HL-60 (cell line): ENCODE measurements at places on chromosomes 3 and 15.
A peak's percentile ranks its signal among the peaks of the same experiment; 100 is the strongest.

- peak; percentile 12 for DNase-seq
These were observed 61.5 kb upstream of the GRM7 start for GRCh38 chr3:6799264-6799915.

GRCh38 chr15:55247766-55248427, 41.7 kb downstream of the RAB27A start:
- peak; percentile 81 for DNase-seq

GRCh38 chr3:55565521-55565920, 78.4 kb upstream of the WNT5A start:
- no peak for DNase-seq

GRCh38 chr3:15083252-15083651, 15.7 kb downstream of the RBSN start:
- DNase-seq: no peak

- no peak for DNase-seq
These were observed 529.2 kb downstream of the GABRG3 start for GRCh38 chr15:27500206-27500605.

DNA sequence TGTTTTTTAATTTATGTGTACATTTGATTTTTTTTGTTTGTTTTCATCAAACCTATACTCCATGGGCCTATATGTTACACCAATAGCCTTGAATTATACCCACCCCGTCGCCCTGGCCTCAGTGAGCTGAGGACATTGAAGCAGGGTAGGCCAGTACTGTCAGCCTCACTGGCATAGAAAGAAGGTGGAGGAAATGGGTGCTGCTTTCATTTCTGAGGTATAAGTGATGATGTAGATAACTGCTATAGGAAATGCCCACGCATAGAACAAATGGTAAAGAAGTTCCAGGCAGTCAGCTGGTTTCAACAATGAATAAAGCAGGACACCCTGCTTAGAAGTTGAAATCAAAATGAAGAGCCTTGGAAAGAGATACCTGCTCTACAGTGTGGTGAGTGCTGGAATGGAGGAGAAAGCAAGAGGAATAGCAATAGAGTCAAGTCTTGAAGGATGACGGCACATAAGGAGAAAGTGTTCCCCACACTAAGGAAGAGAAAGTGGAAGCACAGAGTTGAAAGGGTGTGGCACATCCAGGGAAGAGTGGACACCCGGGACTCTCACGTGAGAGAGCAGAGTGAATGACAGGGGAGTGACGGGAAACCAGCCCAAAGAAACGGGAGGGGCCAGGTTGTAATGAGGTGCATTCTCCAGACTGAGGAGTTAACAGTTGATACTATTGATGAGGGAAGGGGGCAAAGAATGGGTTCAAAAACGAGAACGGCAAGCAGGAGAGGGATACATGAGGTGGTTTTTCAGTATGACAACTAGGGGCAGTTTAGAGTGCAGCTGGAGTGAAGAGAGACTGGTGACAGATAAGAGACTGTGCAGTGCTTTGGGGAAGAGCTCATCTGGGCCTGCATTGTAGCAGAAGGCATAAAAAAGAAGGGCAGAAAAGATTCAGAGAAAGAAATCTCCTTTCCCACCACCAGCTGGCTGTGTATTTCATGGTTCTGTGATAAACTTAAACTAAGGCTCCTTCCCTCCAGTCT, 70.5 kb downstream of the KLHL25 start:
- DNase-seq: no peak

DNA sequence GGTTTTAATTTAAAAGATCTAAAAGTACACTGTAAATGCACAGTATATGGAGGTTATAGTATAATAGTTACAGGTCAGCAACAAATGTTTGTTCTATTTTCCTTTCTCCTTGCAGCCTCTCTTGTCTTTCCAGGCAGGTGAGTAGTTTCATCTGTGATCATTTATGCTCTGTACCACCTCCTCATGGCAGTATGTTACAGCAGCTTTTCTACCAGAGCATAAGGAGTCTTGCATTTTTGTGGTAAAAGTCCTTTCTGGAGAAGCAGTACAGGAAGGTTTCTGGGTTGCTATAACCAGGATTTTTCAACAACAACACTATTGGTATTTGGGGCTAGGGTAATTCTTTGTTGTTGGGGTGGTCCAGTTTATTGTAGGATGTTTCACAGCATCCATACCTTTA, 59.5 kb downstream of the ZNF609 start:
- DNase-seq: no peak

GRCh38 chr15:50815958-50816590, 50.6 kb upstream of the SPPL2A start:
- DNase-seq: no peak

GRCh38 chr3:178680489-178680888, 144.3 kb downstream of the KCNMB2 start:
- DNase-seq: no peak

DNA sequence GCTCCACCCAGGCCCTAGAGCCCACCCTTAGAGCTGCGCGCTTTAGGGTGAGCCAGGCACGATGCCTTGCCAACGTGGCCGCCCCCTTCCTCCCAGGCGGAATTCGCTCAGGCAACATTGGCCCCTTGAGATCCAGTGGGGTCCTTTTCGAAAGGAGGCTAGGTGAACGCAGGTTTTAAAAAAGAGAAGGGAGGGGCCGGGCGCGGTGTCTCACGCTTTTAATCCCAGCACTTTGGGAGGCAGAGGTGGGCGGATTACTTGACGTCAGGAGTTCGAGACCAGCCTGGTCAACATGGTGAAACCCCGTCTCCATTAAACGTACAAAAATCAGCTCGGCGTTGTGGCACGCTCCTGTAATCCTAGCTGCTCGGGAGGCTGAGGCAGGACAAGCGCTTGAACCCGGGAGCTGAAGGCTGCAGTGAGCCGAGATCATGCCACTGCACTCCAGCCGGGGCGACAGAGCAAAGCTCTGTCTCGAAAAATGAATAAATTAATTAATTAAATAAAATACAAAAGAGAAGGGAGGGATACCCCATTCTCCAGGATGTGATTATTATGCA, 984 bp upstream of the RPP25 start:
- DNase-seq: no peak

GRCh38 chr15:63013052-63013808, 29.3 kb upstream of the TPM1 start:
- DNase-seq: no peak

DNA sequence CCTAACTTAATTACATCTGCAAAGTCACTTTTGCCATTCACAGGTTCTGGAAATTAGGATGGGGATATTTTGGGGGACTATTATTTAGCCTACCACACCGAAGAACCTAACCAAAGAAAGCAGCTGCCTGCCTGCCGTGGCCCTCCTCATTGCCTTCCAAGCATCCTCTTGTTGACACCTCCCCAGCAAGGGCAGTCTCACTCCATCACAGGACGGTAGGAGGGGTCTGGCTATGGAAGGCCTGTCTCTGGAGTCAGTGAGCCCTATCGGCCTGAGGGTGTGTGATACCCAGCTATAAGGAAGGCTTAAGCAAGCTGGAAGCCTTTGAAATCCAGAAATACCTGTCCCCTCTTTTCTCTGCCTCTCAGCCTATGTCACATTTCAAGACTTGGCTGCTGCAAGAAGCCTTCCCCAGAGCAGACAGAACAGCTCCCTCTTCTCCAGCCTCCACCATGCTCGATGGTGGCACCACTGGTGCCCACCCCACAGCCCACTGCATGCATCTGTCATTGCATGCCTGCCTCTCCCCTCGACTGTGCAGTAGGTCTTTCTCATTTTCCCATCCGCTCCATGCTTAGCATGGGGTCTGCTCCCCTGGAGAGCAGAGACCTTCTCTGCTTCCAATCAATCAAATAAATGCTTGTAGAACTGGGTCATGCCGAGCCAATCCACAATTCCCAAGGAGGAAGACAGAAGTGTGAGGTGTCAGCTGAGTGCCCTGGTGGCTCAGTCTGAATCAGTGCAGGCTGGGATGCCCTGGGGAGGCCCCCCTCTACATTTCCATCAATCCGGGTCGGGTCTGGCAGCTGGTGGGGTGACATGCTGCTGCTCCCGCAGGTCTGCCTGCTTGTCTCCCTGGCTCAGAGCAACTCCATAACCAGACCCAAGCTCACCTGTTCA, 23.9 kb upstream of the LOXL1 start:
- no peak for DNase-seq

DNA sequence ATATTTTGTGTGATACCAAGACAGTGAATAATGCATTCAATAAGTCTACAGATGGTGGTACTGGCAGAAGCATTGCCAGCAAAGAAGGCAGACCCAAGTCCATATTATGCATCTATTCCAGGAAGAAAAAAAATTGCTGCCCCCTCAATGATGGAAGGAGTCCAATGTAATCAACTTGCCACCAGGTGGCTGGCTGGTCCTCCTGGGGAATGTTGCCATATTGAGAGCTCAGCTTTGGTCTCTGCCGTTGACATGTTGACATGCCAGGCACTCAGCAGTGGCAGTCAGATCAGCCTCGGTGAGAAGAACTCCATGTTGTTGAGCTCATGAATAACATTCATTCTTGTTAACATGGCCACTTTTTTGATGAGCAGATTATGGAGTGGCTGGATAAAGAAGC, 298.5 kb downstream of the IGSF11 start:
- DNase-seq: no peak

DNA sequence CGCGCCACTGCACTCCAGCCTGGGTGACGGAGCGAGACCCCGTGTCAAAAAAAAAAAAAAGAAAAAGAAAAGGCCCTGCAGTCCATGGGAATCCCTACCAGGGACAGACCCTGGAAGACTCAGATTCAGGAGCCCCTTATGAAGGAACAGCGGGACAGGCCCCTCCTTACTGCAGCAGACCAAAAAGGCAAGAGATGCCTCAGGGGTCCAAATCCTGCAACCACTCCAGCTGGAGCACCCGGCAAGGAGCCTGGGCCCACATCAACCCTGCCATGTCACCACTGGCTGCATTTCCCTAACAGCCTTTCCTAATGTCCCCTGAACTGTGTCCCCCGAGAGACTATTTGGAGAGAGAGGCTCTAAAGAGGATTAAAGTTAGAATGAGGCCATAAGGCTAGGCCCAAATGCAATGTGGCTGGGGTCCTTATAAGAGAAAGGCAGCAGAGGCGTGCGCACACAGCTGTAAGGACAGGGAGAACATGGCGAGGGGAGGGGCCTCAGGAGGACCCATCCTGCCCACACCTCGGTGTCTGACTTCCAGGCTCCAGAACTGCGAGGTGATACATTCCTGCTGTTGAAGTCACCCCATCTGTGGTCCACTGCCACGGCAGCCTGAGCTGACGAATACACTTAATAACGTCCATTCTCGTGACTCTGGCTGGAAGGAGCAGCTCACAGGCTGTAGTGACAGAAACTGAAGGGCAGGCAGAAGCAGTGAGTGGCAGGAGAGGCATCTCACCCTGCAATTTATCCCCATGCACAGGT, 78.1 kb downstream of the ATP10A start:
- no peak for DNase-seq

GRCh38 chr3:17301271-17301670, 416.5 kb downstream of the PLCL2 start:
- DNase-seq: no peak
